ENCODE measurements at places on chromosomes 3 and 15.

DNA sequence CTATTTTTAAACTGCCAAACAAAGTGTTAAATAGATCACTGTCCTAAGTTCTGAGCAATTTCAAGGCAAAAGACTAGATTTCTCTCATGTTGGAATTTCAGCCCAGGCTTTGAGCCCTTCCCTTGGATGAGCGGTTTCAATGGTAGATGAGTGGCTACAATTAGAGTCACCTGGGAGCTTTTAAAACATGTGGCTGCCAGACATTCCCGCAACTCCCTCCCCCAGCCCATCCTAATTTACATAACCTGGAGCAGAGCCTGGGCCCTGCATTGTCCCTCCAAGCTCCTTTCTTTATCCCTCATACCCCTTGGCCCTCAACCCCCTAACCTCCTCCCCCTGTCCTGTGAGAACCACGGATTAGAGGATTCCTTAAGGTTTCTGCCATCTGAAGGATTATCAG lies 357.5 kb upstream of the UMPS start:
- DNase-seq = no peak
- H3K27me3 ChIP-seq = no peaks in the 10 kb centered on the region
- H3K4me1 ChIP-seq = no peaks in the 10 kb centered on the region
- H3K27ac ChIP-seq = no peak overlapping the region
- no peak overlapping the region for H3K4me3 ChIP-seq

GRCh38 chr15:57235873-57236272 lies 140.4 kb upstream of the CGNL1 start:
- H3K4me3 ChIP-seq = no peak overlapping the region
- no peak for DNase-seq
- H3K36me3 ChIP-seq = peaks cover 9% of the 10 kb centered on the region
- H3K27me3 ChIP-seq = no peaks in the 10 kb centered on the region

DNA sequence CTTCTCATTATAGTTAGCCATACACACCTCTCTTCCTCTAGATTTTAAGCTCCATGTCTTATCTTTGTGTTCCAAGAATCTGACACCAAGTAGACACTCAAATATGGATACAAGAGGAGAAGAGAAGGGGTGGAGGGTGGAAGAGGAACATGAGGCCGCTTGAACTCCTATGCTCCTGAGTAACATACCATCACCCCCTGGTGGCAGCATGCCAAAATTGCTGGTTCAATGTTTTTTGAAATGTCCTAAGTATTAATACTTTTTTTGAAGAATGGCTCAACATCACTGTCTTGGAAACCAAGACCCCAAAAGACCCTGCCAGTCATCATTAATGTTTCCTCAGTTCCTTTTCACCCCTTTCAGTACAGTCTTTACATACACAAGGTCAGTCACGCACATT lies 71.8 kb upstream of the HACD2 start:
- H3K4me3 ChIP-seq = no peak overlapping the region
- DNase-seq = no peak
- no peaks in the 10 kb centered on the region for H3K27me3 ChIP-seq
- H3K36me3 ChIP-seq = peaks cover 11% of the 10 kb centered on the region
- no peak overlapping the region for H3K27ac ChIP-seq
- H3K4me1 ChIP-seq = peaks cover 3% of the 10 kb centered on the region

DNA sequence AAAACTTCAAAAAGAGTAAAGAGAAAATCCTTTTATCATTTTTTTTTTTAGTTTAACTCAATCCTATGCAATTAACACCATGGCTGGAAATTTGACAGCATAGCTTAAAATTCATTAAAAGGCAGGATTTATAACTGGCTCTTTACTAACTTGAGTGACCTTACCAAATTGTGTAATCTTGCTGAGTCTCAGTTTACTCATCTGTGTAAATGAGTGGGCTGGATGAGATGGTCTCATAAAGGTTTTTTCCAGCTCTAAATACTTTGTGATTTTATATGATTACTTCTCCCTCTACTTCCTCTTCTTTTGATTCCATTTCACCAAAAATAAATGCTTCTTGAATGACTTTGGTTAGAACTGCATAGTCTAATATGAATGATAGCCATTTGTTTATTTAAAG lies 234.9 kb upstream of the SATB1 start:
- no peak for DNase-seq
- H3K27me3 ChIP-seq = no peaks in the 10 kb centered on the region
- H3K36me3 ChIP-seq = no peaks in the 10 kb centered on the region
- no peak overlapping the region for H3K4me3 ChIP-seq
- H3K4me1 ChIP-seq = peaks cover 5% of the 10 kb centered on the region

GRCh38 chr15:42558739-42559138 lies 10.1 kb downstream of the HAUS2 start:
- no peak overlapping the region for H3K4me3 ChIP-seq
- DNase-seq = no peak
- no peak overlapping the region for H3K27ac ChIP-seq
- peaks cover 11% of the 10 kb centered on the region for H3K36me3 ChIP-seq
- peaks cover 11% of the 10 kb centered on the region for H3K4me1 ChIP-seq
- H3K27me3 ChIP-seq = no peaks in the 10 kb centered on the region

GRCh38 chr3:119627461-119627860 lies 29.8 kb downstream of the PLA1A start:
- H3K27ac ChIP-seq = peak overlapping the region; percentile 28
- H3K36me3 ChIP-seq = no peaks in the 10 kb centered on the region
- H3K27me3 ChIP-seq = peaks cover 13% of the 10 kb centered on the region
- H3K4me1 ChIP-seq = peaks cover 16% of the 10 kb centered on the region
- H3K4me3 ChIP-seq = peak overlapping the region; percentile 46

GRCh38 chr3:188520466-188520865 lies 366.5 kb downstream of the LPP start:
- no peak for DNase-seq
- no peaks in the 10 kb centered on the region for H3K27me3 ChIP-seq
- no peak overlapping the region for H3K4me3 ChIP-seq

DNA sequence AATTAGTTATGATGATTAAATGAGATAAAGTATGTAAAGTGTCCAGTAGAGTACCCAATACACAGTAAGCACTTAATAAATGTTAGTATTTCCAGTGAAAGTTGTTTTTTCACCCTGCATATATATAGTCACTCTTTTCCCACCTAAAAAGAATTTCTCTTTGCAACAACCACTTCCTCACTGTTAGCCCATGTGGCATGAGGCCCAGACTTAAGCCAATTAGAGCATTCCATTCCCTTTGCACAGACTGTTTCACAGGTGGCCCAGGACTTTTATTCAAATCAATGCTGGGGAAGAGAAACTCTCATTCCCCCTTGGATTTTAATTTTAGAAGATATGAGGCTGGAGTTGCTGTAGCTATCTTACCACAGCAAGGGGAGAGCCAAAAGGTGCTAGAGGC lies 3.7 kb downstream of the IFT80 start:
- H3K36me3 ChIP-seq = no peaks in the 10 kb centered on the region
- no peaks in the 10 kb centered on the region for H3K27me3 ChIP-seq
- peaks cover 16% of the 10 kb centered on the region for H3K4me1 ChIP-seq

DNA sequence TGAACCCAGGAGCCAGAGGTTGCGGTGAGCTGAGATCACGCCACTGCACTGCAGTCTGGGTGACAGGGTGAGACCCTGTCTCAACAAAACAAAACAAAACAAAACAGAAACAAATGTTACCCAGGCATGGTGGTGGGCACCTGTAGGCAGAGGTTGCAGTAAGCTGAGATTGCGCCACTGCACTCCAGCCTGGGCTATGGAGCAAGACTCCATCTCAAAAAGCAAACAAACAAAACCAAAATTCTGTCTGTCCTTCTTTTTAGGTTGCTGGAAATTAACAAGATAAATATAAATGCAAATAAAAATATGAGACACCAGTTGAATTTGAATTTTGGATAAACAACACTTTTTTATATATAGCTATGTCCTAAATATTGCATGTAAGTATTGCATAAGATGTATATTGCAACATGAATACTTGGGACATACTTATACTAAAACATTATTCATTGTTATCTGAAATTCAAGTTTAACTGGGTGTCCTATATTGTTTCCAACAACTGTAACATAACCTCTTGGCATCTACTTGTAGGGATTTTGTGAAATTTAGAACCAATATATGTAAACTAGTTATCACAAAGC lies 4.7 kb upstream of the CEP97 start:
- peaks cover 19% of the 10 kb centered on the region for H3K4me1 ChIP-seq
- H3K27me3 ChIP-seq = no peaks in the 10 kb centered on the region
- no peak overlapping the region for H3K4me3 ChIP-seq
- no peak for DNase-seq
- H3K36me3 ChIP-seq = no peaks in the 10 kb centered on the region

GRCh38 chr3:105360003-105360402 lies 6.7 kb upstream of the ALCAM start:
- no peak overlapping the region for H3K4me3 ChIP-seq
- no peak overlapping the region for H3K27ac ChIP-seq
- H3K4me1 ChIP-seq = peaks cover 4% of the 10 kb centered on the region
- H3K27me3 ChIP-seq = peaks cover 41% of the 10 kb centered on the region

GRCh38 chr3:168248383-168249204 lies 152.9 kb upstream of the GOLIM4 start:
- DNase-seq = no peak
- H3K4me3 ChIP-seq = peak overlapping the region; percentile 88
- peaks cover 29% of the 10 kb centered on the region for H3K27me3 ChIP-seq
- H3K4me1 ChIP-seq = peaks cover 19% of the 10 kb centered on the region

DNA sequence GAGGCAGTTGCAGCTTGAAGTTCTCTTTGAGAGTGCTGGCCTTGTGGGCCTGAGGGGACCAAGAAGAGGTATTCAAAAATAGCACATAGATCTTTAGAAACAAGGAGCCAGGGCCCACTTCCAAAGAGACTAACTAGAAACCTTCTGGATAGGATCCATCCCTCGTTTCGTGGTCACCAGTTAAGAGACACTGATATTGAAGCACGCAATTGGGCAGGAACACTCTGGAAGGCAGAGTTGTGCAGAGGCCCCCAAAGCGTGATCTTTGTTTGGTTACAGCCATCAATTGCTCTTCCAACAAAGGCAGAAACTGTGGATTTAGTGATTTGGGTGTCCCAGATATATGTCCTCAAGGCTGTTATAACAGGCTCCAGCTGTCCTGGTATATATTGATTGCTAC lies 46.7 kb upstream of the ACAN start:
- H3K27ac ChIP-seq = peak overlapping the region; percentile 41
- DNase-seq = no peak
- peaks cover 27% of the 10 kb centered on the region for H3K27me3 ChIP-seq
- no peaks in the 10 kb centered on the region for H3K36me3 ChIP-seq
- H3K4me3 ChIP-seq = no peak overlapping the region
- H3K4me1 ChIP-seq = peaks cover 4% of the 10 kb centered on the region

GRCh38 chr15:101239724-101240136 lies 12.1 kb downstream of the CHSY1 start:
- H3K27me3 ChIP-seq = no peaks in the 10 kb centered on the region
- peak overlapping the region; percentile 60 for H3K4me3 ChIP-seq
- no peak overlapping the region for H3K27ac ChIP-seq
- no peaks in the 10 kb centered on the region for H3K36me3 ChIP-seq

GRCh38 chr3:115864911-115865310 lies 241.6 kb downstream of the GAP43 start:
- H3K27me3 ChIP-seq = peaks cover 21% of the 10 kb centered on the region
- no peak overlapping the region for H3K4me3 ChIP-seq
- no peak overlapping the region for H3K27ac ChIP-seq
- H3K4me1 ChIP-seq = no peaks in the 10 kb centered on the region

Data from naive B cell (primary cell).